ENCODE measurements at places on chromosomes 2 and 18. TPM values are rescaled to one million over a fixed set of nuclear protein-coding genes. Genes with fewer than 3 reads are reported as not detected.

UBE2E3 gene
- 89.1 TPM for total RNA-seq

FECH gene
- 24.8 TPM for total RNA-seq

GULP1 gene
- total RNA-seq: 124 TPM

GDF7 gene
- 0.04 TPM for total RNA-seq

MROH2A gene
- not detected for total RNA-seq

FNDC4 gene
- total RNA-seq: 21.5 TPM

CBLN2 gene
- total RNA-seq: not detected

MARCO gene
- not detected for total RNA-seq

RNF152 gene
- total RNA-seq: 2.3 TPM

CKAP2L gene
- total RNA-seq: 18.8 TPM

RGPD4 gene
- 0.07 TPM for total RNA-seq

DSC1 gene
- total RNA-seq: not detected

EPB41L3 gene
- total RNA-seq: 14.3 TPM

UGT1A10 gene
- total RNA-seq: not detected

ERICH2 gene
- total RNA-seq: 0.66 TPM

MORN2 gene
- total RNA-seq: 6.7 TPM

CPO gene
- 0.66 TPM for total RNA-seq

REG3G gene
- total RNA-seq: not detected

RESP18 gene
- not detected for total RNA-seq

SNTG2 gene
- total RNA-seq: 12.7 TPM

MTCL1 gene
- 45.1 TPM for total RNA-seq

SETBP1 gene
- 4.8 TPM for total RNA-seq

RNF149 gene
- total RNA-seq: 17.4 TPM

HOXD3 gene
- not detected for total RNA-seq

CYP27C1 gene
- total RNA-seq: 2.3 TPM

NPAS2 gene
- 1.1 TPM for total RNA-seq

TRPM8 gene
- 0.20 TPM for total RNA-seq

MC4R gene
- total RNA-seq: not detected

IL1R2 gene
- not detected for total RNA-seq

PTH2R gene
- 0.20 TPM for total RNA-seq

CACNB4 gene
- 1.4 TPM for total RNA-seq

DNAH7 gene
- 0.09 TPM for total RNA-seq

CRYGD gene
- not detected for total RNA-seq

TMEM198 gene
- 8.8 TPM for total RNA-seq

NPPC gene
- 1.1 TPM for total RNA-seq

ARL4C gene
- 12.0 TPM for total RNA-seq

IL1A gene
- 0.35 TPM for total RNA-seq
